ENCODE measurements at places on chromosomes 7 and 10.

- no peak for DNase-seq
Measured at GRCh38 chr10:22701132-22701826, 13.1 kb downstream of the PIP4K2A start.

- no peak for DNase-seq
Measured at GRCh38 chr7:1723254-1723653, 53.2 kb downstream of the ELFN1 start.

DNA sequence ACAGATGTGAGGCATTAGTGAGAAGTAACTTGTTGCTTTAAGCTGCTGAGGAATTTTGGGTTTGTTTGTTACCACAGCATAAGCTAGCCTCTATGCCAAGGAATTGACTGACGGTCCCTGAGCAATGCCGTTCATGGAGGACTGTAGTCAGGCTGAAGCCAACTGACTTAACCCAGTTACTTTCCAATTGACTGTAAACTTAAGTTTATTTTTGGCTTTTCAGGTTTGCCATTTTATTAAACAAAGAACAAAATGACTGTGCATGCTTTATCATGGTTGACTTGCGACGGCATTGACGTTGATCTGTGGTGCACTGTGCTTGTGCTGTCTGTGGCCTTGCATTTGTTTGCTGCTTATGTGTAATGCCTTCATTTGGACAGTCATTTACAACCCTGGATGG lies 53.5 kb downstream of the DNAJB9 start:
- DNase-seq, result no peak

- no peak for DNase-seq
Measured at GRCh38 chr7:24836084-24836483, 78.8 kb upstream of the GSDME start.

DNA sequence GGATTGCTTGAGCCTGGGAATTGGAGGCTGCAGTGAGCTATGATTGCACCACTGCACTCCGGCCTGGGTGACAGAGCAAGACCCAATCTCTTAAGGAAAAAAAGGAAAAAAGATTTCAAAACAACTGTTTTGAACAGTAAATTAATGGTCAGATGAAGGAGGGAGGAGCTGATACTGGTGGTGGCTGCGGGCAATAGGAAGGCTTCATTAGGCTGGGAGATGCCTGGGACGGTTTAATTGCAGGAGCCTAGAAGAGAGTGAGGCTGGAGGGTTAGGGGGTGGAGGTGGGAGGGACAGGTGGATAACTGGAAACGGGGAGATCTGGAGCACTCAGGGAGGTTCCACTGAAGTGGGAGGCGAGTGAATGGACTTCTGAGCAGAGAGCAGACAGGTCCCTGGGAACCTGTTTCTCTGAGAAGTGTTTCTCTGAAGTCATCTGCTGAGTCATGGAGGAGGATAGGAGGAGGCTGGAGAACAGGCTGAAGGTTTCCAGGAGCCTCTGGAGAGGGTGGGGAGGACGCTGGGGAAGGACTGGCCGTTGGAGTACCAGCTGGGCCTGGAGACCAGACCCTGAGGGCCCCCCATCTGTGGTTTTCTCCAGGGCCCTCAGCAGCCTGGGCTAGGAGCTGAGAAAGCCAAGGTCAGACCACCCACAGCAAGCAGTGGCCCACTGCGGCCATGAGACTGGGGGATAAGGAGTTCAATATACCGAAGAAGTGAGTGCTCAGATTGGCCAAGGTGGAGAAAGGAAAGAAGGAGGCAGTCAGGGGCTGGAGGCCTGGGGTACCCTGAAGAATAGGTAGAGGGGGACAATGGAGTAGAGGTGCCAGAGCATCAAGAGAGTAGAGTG lies 14.4 kb upstream of the YWHAG start:
- no peak for DNase-seq

GRCh38 chr10:78642269-78642816 lies 426.4 kb upstream of the ZMIZ1 start:
- DNase-seq, result no peak

DNA sequence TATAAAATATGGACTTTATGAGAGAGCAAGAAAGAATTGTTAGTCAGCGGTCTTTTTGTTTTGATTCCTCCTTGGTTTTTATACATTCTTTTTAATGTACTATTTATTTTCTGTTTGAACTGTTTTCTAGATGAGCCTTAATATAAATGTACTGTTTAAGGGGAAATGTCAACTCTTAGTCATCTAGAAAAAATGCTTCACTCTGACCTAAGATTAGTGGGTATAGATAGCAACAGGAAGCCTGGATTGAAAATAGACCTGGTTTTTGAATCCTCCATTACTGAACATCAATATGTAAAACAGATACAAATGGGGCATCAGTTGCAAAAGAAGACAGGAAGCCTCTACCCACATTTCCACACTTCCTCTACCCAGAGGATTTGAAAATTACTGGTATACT lies 87.8 kb downstream of the CHRM2 start:
- no peak for DNase-seq

DNA sequence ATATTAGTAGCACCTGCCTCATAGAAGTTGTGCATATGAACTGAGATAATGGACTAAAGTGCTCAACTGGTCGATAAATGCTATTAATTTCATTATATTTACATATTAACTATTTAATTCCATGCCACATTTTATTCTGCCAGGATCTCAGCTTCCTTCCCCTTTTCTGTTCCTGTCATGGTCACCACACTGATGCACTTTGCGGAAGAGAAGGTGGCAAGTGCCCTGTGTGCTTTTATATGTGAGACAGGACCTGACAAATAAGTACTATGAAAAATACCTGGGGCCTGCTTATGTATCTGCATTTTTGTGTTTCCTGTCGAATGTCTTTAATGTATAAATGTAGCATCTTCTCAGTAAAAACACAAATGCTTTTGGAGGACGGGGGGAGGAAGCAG lies 12.2 kb downstream of the ATP6V0E2 start:
- DNase-seq, result no peak

- no peak for DNase-seq
Measured at GRCh38 chr10:29064680-29065079, 224.2 kb upstream of the LYZL1 start.

DNA sequence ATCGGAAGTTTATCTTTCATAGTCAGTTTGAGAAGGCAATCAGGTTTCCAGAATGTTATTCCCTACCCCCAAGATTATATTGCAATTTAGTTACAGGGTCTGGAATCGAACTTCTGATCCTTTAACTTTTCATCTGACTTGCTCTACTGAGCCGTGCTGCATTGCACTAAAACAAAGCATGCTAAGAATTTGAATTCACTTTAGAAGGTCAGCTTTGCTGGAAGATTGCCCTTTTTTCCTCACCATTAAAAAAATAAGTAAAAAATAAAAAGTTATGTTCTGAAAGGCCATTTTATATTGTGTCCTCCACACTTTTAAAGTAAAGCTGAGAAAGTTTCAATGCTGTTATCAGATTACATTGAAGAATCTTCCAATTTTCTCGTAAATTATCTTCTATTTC lies 388.8 kb upstream of the PHF14 start:
- DNase-seq, result no peak

GRCh38 chr10:69635428-69636272 lies 5.6 kb downstream of the FAM241B start:
- DNase-seq, result no peak

DNA sequence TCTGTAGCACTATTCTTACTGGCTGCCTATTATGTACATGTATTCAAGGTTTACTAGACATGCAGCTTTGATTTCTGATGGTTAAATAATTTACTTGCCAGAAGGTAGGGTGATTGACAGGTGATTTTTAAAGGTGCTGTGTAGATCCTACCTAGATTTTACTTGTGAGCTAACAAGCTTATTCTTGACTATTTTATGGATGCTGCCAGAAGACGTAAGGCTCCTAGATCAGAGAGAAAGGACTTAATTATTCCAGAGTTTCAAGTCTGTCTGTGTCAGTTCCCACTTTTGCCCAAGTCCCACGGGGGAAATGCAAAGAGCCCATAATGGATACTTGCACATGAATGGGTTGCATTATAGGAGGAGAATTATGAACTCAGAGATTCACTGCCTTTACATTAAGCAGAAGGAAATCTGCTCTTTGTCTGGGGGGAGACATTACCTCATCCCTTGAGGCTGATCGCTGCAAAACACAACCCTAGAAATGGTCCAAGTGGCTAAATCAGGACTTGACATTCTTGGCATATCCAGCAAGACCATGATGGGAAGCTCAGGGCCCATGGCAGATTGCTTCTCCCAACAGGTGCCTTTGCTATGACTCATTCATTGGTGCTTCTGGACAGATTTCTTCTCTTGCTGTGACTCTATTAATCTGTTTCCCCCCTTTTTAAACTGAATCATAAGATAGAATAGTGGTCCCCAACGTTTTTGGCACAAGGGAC lies 32.1 kb downstream of the GPR158 start:
- DNase-seq, result no peak

GRCh38 chr10:123385508-123386080 lies 231.4 kb downstream of the BUB3 start:
- DNase-seq, result no peak

DNA sequence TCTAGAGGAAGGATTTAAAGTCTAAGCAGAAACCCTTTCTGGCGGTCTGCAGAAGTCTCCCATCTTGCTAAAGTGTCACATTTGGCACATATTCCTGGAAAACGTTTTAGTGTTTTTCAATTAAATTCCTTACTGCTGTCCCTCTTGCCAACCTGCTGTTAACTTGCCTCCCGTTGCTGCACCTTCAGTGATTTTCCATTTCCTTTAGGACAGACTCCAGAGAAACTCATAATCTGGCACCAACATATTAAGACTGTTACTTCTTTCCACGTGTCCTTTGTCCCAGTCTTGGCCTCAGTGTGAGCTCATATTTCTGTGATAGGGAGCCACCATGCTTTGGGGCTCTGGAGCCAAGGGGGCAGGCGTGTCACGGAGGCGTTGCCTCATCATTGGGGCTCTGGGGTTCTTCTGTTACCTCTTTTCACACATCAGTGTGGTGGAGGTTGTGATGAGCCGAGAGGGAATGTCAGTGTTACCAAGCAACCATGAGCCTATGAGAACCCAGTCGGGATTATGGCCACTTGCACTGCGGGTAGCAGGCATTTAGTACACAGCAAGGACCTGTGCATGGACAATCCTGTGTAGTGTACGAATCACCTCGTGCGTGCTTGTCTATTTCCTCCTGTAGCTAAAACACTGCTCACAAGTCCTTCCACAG lies 26.0 kb upstream of the ZNF32 start:
- no peak for DNase-seq

Measured in cortex of kidney (tissue), 1 donor.